ENCODE measurements at places on chromosomes 5 and 9.
A peak's percentile ranks its signal among the peaks of the same experiment; 100 is the strongest.

GRCh38 chr5:172102913-172103626 lies 85.0 kb downstream of the STK10 start:
- peak; percentile 30 for DNase-seq

DNA sequence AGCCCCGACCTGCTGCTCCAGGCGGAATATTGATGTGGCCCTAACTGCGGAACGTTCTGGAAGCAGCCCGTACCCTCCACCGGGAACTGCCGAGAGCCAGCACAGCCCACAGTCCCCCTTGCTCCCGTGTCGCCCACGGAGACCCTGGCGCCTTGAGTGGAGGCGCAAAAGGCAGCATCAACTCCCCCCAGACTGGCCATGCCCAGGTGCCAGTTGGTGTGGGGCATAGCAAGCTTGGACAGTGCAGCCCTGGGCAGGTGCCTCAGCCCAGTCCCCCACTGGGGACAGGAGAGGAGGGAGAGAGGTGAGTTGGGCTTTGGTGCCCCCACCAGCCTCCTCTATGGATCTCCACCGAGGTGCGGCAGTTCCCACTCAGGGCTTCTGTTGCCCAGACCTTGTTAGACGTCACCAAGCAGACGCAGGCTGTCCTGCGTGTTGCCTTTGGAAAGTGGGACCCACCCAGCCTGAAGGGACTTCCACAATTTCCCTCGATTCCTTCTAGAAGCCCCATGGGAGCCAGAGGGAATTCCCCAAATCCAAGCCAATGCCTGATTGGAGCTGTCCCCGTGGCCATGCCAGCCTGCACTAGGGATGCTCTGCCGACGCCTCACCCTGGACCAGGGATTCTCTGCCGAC lies 19.8 kb upstream of the NRARP start:
- no peak for DNase-seq

- DNase-seq = no peak
Measured at GRCh38 chr5:167708449-167708848, 583.0 kb upstream of the WWC1 start.

GRCh38 chr5:158753354-158753753 lies 346.4 kb downstream of the EBF1 start:
- DNase-seq = no peak

- no peak for DNase-seq
Measured at GRCh38 chr5:139565411-139566305, 4.5 kb downstream of the UBE2D2 start.

DNA sequence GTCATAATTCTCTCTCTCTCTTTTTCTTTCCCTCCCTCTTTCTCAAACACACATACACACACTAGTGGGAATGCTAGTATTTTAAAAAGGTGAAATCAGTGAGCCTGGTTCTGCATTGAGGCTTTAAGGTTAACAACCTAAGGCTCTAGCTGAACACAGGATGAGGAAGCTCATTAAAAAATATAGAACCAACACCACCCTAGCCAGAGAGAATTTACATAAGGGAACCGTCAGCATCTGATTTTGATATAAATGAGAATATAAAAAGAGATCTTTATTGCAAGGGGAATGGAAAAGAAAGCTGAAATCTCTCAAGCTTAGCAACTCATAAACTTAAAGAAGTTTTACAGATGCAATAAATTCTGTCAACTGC lies 100.5 kb downstream of the MAMDC2 start:
- no peak for DNase-seq

- no peak for DNase-seq
Measured at GRCh38 chr9:90054810-90055209, 450.0 kb downstream of the GADD45G start.

GRCh38 chr5:143248391-143248790 lies 155.1 kb downstream of the NR3C1 start:
- no peak for DNase-seq

- DNase-seq = no peak
Measured at GRCh38 chr9:123682746-123683145, 247.2 kb downstream of the DENND1A start.

GRCh38 chr9:99055384-99055783 lies 49.5 kb upstream of the TGFBR1 start:
- no peak for DNase-seq

DNA sequence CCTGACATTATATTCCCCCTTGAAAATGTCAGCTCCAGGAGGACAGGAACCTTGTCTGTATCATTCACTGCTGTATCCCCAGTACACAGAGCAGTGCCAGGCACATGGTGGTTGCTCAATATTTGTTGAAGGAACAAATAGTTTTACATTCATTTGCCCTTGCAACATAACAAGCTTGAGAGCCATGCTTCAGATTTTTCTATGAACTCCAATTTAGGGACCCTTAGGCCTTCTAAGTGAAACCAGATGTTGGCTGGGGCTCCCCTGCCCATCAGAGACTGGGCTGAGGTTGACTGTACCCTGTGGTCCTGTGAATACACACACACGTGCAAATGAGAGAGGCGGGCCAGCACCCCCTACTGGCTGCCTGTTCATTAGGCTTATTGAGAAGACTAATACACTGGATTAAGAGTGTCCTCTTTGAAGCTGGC lies 214.9 kb upstream of the WWC1 start:
- DNase-seq = peak; percentile 6

DNA sequence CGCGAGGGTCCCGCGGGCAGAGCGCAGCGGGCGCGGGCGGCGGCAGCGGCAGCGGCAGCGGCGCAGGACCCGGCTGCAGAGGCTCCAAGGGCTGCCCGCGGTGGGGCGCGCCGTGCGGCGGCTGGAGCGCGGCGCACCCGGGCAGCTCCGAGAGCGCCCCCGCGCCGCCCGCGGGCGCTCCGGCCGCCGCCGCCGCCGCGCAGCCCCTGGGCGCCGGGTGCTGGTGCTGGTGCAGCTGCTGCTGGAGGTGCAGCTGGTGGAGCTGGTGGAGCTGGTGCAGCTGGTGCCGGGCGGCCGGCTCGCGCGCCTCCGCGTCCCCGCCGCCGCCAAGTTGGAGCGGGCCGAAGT lies 644 bp downstream of the IER5L start:
- DNase-seq = no peak

DNA sequence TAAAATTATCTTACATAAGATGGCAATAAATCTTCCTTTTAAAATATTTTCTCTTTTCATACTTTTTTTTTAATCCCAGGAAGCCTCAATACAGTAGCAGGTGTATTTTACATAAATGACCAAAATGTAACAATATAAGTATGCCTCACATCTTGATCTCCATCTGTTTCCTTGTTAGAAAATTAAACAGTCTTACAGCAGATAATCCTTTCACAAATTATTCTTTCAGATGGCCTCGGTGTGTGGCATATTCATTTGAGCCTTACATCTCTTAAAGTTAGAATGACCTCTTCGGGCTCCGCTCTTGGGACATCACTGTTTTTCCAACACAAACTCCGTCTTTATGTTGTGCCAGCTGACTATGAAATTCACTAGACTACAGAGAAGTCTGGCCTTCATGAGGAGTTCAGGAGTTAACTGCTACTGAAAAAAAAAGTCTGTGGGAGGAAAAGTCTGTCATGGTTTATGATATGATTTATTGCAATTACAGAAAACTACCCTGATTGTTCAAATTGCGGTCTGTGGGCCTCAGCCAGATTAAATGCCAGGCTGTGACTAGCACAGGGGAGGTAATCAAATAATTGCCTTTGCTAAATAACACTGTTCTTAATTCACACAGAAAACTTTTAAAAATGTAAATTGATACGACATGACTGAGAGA lies 292.9 kb upstream of the PUM3 start:
- no peak for DNase-seq

GRCh38 chr9:97293207-97293721 lies 14.2 kb upstream of the CCDC180 start:
- no peak for DNase-seq

DNA sequence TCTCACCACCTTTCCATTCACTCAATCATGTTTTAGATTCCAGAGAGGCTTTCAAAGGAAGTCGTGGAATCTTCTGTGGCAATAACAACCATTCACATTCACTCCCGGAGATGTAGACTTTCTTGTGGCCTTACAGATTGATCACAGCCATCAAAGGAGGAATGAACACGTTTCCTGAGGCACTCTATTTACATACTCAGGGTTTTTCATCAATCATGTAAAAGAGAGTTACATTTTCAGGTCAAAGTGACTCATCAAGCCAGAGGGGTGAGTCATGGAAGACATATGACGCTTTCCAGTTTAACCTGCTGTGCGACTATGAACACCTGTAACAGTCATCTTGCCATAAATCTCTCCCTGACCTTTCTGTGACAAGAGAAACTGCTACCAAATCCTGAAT lies 39.3 kb upstream of the RAD23B start:
- DNase-seq = peak; percentile 38

DNA sequence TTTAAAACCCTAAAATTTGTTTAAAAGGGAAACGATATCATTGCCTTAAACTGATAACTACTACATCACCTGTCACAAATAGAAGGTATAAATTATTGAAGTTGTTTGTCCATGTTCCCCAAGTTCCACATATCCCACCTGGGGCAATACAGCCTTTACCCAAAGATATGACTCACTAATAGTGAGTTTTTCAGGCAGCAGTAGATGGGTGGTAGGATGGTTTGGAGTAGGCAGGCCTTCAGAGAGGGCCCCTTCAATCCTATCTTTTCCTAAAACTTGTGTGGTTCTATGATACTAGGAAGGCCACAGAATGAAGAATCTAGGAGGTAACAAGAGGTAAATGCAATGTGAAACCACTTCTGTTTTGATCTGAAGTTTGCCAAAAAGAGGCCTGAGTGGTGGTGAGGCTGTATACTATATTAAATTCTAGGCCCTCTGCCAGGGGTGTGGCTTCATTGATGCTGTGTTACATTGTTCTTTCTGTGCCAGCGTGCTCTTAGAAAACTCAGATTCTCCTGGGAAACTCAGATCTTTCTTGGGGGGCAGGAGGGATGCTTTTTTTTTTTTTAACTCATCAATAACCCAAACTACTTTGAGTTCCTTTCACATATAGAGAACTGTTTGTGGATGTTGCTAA lies 7.2 kb downstream of the CYSTM1 start:
- DNase-seq = no peak

- DNase-seq = no peak
Measured at GRCh38 chr5:6674421-6674820, 38.8 kb upstream of the TENT4A start.

DNA sequence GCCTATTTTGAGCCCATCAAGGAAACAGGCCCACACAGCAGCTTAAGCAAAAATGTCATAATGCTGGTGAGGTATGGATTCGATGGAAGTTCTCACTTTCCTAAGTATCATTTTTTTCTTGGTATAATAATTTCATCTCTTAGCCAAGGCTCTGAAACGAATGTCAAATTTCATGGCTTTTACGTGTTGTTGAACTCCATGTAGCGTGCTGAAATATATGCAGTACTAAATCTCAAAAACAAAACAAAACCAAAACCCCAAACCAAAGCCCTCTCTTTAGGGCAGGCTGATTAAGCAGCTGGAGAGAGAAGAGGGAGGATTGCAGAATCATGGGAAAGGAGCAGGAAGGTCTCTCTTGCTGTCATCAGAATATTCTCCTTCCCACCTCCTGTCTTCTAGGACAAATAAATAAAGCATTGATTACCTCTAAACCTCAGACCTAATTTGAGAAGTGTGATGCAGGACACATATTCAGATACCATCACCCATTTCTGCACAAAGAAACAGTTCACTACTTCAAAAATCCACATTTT lies 58.3 kb downstream of the TMEM174 start:
- no peak for DNase-seq

DNA sequence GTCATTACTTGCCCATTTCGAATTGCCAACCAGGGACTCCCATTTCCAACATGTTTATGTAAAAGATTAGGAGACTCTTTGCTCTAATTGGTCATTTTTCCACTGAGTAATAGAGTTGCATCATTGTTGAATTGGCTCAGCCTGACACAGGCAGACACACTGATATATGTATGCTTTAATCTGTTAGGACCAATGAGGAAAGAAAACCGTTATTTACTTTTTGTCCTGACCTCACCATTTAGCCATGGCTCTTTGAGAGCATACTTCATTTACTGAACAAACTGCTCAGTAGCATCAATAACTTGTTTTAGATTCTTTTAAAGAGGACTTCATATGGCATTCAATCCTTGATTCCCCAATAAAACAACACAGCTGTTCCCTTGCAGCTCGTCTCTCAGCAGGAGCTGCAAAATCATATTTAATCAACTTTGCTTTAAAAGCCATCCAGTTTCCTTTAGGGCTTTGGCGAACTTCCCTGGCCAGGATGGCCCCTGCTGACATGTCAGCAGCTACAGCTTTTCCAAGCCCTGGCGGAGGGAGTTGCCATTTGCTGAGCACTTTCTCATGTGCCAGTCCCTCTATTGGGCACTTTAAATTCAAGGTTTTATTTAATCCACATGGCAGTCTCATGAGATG lies 251.5 kb upstream of the TNC start:
- no peak for DNase-seq
